ENCODE measurements at places on chromosomes 4 and X.

DNA sequence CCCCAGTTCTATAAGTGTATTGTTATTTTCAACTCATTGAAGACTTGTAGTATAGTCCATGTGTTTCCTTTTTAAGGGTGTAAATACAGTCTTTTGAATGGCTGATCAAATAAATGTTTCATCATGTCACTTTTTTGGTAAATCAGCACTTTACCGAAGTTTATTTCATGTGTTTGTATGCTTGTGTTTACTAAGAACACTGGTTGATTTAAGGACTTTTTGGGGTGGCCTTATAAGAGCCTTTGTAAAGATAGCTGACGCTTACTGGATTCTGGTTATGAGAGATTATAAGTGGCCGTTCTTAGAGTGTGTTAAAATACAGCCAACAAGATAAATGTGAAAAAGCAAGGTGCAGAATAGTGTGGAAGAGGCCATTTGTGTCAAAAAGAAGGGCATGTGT, 2.6 kb downstream of the UBE2K start:
- DNase-seq, result no peak

DNA sequence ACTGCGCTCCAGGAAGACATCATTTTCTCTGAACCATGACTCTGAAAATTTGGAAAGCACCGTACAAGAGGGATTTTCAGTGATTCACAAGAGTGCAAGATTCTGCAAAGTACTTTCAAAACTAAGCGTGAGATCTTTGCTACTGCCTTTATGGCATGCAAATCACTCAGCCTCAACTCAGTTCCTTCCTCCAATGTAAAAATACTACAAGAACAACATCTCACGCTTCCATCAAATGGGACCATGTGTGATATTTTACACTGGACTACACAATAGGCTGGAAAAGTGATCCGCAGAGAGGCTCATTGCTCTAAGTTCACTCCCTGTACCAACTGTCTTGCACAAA, 674 bp upstream of the IL15 start:
- no peak for DNase-seq

DNA sequence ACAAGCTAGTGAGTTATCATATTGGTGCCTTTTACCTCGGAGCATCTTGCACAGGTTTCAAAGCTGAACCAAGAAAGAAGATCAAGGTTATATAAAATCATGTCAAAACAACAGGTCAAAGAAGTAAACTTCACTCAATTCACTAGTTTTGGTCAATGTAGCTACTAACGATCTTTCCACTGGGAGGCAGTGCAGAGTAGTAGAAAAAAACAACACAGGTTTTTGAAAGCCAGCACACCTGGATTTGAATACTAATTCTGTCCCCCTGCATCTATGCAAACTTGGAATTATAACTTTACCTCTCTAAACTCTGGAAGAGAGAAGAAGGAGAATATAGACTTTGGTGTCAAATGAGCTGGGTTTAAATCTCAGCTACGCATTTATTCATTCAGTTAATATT, 266.1 kb downstream of the GRIA3 start:
- DNase-seq, result no peak

- DNase-seq, result no peak
These were observed 290.1 kb upstream of the PCDH7 start for GRCh38 chr4:30429813-30430761.

GRCh38 chrX:40462795-40463194, 118.0 kb upstream of the ATP6AP2 start:
- DNase-seq, result no peak

DNA sequence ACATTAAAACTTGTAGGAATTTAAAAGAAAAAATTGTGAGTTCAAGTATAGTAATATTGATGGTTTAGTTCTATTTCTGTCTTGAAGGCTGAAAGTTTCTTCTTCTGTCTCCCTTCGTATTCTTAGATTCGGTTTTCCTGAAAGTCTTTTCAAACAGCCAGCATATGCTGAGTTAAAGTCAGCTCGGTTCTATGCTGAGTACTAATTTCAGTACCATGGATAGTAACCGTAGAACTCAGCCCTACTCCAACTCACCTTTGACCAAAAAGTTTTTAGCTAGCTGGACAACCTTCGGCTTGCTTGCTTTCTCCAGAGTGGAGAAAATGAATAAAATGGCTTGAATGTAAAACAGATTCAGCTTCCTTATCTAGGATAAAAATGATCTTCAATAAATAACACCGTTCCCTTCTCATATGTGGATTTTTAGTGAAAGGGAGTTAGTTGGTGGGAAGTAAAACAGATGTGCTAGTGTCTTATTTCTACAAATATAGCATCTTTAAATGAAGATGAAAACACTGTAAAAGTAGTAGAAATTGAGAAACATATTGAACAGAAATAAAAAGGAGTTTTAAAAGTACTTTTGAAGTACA, 5.2 kb downstream of the POU4F2 start:
- no peak for DNase-seq

DNA sequence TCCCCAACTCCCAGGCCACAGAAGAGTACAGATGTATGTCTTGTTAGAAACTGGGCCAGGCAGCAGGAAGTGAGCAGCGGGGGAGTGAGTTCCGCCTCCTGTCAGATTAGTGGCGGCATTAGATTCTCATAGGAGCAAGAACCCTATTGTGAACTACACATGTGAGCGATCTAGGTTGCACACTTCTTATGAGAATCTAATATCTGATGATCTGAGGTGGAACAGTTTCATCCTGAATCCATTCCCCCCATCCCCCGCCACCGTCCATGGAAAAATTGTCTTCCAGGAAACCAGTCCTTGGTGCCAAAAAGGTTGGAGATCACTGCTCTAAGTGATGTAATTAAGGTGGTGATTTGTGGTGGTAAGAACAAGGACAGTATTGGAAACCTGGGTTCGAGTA, 24.5 kb upstream of the NEXMIF start:
- DNase-seq, result no peak

- no peak for DNase-seq
These were observed 572.9 kb upstream of the ZFP42 start for GRCh38 chr4:187422655-187423054.

DNA sequence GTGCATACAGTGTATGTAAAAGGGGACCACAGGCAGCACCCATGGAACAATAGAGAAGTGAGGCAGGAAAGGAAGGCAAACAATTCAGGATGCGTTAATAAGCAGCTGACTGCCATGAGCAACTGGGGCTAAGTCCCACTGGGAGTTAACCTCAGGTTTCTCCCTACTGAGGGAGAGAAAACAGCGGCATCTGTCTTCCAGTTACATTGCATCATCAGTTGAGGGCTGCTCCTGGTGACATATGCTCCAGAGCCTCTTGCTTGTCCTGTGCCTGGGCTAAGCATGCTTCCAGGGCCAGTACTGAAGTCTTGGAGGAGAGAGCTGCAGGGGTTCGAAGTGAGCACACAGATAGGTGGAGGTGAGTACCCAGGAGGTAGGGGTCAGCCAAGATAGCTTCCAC, 24.3 kb downstream of the RAI2 start:
- no peak for DNase-seq

DNA sequence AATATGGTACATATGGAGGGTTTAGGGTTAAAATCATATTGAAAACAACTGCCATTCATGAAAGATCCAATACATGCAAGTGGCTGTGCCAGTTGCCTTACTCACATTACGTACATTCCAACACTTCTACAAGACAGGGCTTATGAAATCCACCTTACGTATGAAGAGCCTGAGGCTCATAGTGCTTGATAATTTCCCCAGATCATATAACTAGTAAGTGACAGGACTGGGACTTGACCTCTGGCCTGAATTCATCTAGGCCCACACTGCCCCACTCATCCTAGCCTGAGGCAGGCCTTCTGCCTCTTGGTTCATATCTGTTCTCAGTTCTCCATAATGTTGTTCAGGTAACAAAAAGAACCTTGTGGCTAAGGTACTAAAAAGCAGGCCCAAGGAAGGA, 226.3 kb downstream of the FGF13 start:
- DNase-seq, result no peak

DNA sequence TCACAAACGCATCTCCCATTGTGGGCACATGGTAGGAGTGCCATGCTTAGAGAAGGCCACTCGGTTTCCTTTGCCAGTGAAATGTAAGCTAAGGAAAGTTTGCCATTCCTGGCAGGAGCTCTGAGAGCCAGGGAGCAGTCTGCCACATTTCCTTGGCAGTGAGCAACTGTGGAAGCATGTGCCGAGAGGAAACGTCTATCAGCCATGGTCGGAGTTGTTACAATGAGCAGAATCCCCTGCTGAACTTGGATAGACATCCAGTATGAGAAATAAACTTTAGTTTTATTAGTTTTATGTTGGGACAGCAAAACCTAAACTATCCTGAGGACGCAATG, 51.1 kb downstream of the ENOPH1 start:
- no peak for DNase-seq

- DNase-seq, result no peak
These were observed 16.6 kb downstream of the SOWAHB start for GRCh38 chr4:76881375-76881774.

DNA sequence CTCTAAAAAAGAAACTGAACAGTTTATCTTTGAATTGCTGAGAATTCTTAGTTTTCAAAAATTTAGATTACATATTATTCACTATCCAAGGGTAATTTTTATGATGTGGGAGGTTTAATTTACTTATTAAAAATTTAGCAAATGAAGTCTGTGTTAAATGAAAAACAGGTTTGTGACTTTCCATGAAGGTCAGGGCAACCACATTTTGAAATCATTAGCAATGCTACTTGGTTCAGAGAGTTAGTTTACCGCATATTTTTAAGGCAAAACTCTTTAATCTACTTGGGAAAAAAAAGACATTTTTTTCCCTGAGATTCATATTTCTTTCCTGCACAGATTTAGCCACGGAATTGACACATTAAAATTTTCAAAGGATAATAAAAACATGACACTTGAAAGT, 37.3 kb upstream of the PRSS12 start:
- no peak for DNase-seq

DNA sequence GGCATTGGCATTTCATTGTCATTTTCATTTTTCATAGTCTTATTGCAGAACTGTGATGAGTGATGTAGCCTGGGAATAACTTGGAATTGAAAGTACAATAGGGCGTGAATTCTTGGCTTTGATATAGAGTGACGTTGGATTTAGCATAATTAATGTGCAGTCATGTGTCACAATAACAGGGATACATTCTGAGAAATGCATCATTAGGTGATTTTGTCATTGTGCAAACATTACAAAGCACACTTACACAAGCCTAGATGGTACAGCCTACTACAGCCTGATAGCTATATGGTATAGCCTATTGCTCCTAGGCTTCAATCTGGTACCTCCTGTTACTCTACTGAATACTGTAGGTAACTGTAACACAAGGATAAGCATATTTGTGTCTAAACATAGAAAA, 300.8 kb downstream of the DTHD1 start:
- no peak for DNase-seq

- no peak for DNase-seq
These were observed 24.6 kb upstream of the GPR50 start for GRCh38 chrX:151151665-151152267.

DNA sequence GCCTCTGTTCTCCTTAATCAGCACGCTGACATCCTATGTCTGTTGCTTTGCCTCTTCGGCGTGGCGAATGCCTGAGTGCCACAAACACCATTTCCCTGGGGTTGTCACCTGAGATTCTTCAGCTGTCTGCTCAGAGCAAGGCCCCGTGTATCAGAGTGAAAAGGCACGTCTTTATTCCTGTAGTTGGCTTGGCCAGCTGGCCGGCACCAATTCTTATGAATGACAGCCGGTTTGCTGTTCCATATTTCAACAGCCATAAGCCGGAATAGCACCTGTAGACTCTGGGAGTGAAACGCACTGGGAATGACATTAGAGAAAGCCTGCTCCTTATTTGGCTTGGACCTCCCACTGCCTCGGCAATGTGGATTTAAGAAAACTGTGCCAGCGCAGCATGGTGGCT, 89.3 kb downstream of the MGST2 start:
- no peak for DNase-seq

GRCh38 chr4:24521544-24521943, 62.8 kb downstream of the DHX15 start:
- DNase-seq, result no peak

GRCh38 chr4:63563288-63564014, 845.8 kb downstream of the TECRL start:
- no peak for DNase-seq

GRCh38 chrX:105610411-105610810, 211.9 kb upstream of the NRK start:
- no peak for DNase-seq

- no peak for DNase-seq
These were observed 124.7 kb upstream of the LNX1 start for GRCh38 chr4:53716011-53716410.

- DNase-seq, result no peak
These were observed 74.9 kb downstream of the ADGRA3 start for GRCh38 chr4:22440999-22441398.

DNA sequence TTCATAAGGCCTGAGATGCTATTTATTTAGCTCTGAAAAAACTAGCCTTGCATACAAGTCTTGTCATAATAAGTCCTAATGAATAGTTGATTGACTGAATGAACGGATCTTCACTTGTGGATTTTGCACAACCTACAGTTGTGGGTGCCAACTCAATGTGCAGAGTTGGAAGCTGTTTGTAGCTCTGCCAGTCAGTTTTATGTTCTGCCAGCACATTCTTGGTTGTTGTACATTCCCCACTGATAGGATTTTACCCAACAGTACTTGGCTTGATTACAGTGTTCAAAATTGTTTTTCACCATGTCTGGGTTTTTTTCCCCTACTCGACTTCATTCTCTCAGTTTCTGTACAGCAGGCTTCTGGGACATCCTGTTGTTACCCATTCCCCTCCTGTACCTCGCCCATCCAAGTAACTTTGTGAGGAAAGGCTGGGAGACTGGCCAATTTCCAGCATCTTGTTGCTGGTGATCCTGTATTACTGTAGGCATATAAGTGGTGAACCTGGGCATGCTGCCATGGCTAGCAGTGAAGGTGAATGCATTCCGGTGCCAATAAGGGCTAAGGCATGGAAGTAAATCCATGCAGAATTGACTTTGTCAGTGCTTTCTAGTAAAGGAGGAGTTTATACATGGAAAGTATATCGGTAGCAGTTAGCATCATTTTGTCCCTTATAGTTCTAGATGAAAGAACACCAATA, 22.8 kb downstream of the IL1RAPL1 start:
- no peak for DNase-seq

DNA sequence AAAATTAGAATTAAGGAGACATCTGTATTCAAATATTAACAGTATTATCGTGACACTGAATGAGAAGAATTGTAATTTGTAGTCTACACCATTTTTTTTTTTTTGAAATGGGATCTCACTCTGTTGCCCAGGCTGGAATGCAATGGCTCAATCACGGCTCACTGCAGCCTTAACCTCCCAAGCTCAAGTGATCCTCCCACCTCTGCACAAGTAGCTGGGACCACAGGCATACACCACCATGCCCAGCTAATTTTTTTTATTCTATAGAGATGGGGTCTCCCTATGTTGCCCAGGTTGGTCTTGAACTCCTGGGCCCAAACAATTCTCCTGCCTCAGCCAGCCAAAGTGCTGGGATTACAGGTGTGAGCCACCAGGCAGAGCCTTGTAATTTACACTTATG, 24.8 kb downstream of the ELF2 start:
- DNase-seq, result no peak

DNA sequence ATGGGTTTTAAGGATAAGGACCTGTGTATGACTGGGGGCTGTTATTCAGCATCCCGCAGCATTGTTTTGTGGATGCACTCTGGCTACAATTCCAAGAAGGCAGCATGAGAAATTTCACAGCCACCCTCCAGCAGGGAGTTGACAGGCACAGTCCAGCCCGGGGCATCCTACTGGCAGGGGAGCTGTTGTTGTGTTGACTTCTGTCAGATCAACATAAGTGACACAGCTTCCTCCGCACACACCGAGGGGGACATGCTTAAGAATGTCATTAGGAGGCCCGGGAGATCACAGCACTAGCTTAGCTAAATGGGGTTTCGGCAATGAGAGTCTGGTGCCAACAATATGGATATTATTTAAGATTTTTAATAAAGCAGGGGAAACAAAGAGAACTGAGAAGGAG, 326.5 kb downstream of the ASMT start:
- DNase-seq, result no peak
